ENCODE measurements at places on chromosomes 16 and 17.
A peak's percentile ranks its signal among the peaks of the same experiment; 100 is the strongest.

- no peak for DNase-seq
These were observed 55.1 kb upstream of the LGALS9 start for GRCh38 chr17:27575912-27576252.

DNA sequence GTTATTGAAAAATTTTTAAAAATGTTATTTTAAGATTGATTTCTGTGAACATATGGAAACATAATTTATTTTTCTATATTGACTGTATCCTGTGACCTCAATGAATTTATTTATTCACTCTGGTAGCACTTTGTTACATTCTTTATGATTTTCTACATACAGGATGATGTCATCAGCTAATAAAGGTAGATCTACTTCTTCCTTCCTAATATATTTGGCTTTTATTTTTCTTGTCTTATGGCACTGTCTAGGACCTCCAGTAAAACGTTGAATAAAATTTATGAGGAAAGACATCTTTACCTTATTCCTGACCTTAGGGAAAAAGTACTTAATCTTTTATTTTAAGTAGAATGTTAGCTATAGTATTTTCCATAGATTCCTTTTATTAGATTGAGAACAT is 78.8 kb upstream of the MAF start:
- DNase-seq: no peak

GRCh38 chr17:36048066-36048465 is 16.0 kb upstream of the CCL18 start:
- no peak for DNase-seq

DNA sequence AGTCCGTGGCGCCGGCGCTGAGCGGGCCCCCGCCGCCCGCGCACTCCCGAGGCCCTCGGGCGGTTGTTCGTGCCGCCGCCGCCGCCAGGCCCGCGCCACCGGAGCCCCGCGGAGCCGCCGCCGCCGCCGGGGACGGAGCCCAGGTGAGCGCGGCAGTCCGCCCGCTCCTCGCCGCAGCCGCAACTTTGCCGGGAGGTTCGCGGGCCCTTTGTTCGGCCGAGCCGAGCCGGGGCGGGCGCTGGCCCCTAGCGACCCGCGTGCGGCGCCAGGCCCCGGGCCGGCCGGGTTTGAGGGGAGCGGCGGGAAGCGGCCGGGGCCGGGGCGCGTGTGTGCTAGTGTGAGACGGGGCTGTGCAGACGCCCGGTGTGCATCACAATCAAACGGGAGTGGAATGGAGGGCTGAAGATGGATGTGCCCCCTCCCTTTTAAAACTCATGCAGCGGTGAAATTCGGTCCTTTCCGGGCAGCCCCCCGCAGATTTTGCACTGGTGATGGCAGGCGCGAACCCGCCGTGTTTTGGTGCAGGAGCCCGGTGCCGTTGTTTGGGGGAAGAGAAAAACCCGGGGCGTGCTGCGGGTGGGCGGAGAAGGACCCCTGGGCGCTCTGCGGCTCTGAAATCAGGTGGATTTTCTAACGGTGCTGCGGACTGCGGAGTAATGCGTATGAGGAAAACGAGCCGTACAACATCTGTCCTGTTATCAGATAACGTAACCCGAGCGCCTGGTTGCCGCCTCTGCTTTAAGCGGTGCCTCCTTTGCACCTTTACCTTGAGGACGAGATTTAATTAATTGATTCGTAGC is 823 bp downstream of the TNRC6C start:
- peak; percentile 5 for DNase-seq

DNA sequence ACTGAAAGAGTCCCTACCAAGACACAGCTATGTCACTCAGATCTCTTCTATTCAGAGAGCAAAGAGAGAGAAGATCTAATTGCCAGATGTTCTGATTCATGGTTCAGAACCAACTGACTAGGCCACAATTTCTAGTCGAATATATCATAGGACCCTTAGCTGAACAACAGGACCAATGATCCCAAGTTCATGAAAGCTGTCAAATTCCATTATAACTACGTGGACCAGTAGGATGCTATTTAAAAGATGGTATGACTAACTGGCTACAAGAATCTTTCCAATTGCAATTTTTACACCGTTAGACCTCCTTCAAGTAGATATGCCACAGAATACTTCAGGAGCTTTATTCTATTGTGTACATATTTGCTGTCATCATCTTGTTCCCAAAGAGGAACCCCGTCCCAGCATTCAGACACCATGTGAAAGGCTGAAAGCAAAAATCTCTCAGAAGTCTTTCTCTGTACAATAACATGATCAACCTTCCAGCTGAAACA is 26.0 kb downstream of the DCUN1D3 start:
- DNase-seq: no peak

GRCh38 chr17:32920293-32920692 is 7.7 kb upstream of the TMEM98 start:
- no peak for DNase-seq

GRCh38 chr17:81741594-81742452 is 29.7 kb downstream of the SLC25A10 start:
- DNase-seq: no peak

DNA sequence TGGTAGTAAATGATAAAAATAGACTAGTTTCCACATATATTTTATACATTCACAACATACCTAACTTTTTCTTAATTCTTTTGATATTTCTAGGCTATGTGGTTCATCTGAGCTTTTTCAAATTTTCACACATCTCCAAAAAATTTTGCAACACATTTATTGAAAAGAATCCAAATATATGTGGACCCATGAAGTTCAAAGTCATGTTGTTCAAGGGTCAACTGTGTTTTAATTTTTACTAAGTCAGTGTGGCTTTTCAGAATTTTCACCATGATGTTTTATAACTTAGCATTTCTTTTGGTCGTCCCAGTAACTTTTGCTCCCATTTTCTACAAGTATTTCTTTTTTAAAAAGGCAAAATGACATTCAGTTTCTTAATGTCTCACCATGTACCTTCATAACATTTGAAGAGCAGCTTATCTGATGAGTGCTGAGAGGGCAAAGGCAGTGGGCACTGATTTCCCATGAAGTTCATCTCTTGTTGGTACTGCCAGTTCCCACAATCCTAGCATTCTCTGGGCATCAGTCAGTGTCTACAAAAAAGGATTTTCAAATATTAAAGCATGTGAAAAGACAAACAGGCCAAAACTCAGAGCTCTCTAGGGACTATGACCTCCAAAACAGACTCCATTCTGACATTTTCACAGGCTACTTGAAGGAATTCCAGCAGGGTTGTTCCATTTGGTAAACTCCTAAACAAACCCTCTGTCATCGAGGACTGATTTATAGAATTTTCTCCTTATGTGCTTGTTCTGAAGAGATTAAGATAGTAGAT is 80.3 kb downstream of the MRTFB start:
- no peak for DNase-seq

GRCh38 chr16:83212301-83212841 is 585.6 kb downstream of the CDH13 start:
- DNase-seq: no peak

DNA sequence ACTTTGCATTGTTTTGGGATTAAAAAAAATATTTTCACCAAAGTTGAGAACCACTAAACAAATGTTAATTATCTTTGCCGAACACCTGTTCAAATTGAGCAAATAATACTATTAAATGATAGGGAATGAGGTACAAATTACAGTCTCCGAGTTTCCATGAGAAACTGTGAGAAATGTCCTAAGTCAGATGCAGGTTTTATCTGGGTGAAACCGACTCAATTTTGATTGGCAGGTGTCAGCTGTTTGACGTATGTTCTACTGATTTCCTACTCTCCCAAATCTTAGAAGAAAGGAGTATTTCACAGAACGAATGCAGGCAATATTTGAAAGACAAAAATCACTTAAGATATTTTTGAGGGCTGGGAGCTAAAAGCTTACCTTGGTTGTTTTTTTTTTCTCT is 622.0 kb upstream of the GOT2 start:
- DNase-seq: no peak

GRCh38 chr16:47342055-47342454 is 118.8 kb downstream of the ITFG1 start:
- DNase-seq: no peak

DNA sequence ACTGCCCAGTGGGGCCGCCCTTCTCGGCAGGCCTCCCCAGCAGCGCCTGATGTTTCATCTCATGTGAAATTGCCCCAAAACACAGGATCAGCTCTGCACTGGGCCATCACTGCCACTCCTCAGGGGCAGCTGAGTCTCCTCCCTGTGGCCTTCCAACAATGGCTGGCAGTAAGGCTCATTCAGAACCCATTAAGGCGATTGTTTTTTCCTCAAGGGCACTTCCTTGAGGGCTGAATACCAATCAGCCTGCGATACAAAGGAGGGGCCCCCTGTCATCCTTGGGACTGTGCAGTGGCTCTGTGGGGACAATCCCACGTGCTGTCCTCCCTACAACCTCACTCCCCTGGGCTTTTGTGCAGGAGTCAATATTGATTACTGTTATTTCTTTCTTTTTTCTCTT is 47.5 kb downstream of the XYLT1 start:
- no peak for DNase-seq

- no peak for DNase-seq
These were observed 137.5 kb upstream of the PLCG2 start for GRCh38 chr16:81641395-81642106.

DNA sequence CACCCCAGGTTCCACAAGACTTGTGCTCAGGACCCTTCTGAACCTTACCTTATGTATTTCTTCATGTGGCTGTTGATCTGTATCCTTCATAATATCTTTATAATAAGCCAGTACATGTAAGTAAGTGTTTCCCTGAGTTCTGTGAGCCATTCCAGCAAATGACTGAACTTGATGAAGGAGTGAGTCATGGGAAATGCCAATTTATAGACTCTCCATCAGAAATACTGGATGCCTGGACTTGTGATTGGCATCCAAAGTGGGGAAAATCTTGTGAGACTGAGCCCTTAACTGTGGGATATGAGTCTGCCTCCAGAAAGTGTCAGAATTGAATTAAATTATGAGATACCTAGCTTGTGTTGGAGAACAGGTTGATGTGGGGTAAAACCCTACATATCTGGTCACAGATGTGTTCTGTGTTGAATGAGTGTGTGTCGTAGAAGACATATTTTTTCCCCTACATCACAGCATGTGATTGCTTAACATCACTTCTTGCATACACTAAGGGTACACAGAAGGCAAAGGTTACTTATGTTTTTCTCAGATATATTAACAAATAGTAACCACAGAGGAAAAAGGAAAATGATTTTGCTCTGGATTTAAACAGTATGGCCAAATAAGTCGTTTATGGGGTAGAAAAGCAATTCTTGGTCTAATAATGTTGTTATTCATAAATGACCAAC is 70.2 kb upstream of the NETO2 start:
- DNase-seq: no peak

DNA sequence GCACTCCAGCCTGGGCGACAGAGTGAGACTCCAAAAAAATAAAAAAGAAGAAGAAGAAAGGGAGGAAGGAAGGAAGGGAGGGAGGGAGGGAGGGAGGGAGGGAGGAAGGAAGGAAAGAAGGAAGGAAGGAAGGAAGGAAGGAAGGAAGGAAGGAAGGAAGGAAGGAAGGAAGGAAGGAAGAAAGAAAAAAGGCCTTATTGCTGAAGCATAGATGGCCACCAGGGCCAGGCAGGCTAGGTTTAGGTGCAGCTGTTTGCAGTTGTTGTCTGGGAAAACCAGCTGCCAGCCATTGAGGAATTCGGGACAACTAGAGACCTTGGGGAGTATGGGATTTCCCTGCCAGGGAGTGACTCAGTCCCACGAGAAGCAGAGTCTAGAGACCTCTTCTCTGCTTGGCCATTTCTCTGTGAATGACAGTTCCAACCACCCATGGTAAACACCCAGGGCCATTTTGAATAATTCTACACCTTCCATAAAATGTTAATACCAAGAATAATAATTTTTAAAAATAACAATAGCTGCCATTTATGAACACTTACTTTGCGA is 31.0 kb downstream of the SCNN1B start:
- DNase-seq: no peak

GRCh38 chr17:30558686-30559545 is 81.7 kb downstream of the GOSR1 start:
- no peak for DNase-seq

GRCh38 chr17:18259621-18260331 is 686 bp upstream of the MIEF2 start:
- DNase-seq: no peak

Measured in stimulated activated CD8-positive, alpha-beta memory T cell treated with anti-CD3 and anti-CD28 coated beads, Interleukin-7, amount 100 ng/mL, for 48 hours (primary cell).